ENCODE measurements at places on chromosomes 1 and 21.

GRCh38 chr1:118989878-118990378, 1.8 kb upstream of the TBX15 start:
- DNase-seq: no peak

DNA sequence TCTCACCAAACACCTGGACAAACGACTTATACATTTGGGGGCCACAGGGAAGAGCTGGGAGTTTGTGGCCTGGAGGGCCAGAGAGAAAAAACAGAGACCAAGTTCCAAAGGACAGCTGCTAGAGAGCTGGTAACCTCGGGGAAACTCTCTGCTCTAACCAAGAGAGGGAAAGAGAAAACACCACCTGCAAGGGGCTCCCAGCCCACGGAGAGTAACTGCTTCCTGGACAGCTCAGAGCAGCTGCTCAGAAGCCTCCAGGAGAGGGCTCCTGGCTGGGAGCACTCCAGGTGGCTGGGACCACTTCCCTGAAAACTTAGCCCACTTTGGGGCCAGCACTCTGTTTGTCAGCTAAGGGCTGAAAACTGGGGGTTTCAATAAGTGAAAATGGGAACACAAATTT, 154.8 kb upstream of the GRIK3 start:
- DNase-seq: no peak

GRCh38 chr1:191206513-191207207, 729.0 kb upstream of the BRINP3 start:
- no peak for DNase-seq

DNA sequence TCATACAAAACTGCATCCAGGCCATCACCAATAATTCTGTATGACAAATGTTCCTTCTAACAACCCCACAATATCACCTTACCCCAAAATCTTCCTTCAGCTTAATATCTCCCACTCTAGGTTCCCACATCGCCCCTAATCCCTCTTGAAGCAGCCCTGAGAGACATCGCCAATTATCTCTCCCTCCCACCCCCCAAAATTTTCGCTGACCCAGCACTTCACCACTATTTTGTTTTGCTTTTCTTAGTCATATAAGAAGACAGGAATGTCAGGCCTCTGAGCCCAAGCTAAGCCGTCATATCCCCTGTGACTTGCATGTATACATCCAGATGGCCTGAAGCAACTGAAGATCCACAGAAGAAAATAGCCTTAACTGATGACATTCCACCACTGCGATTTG, 126.3 kb downstream of the ADGRL4 start:
- DNase-seq: no peak

GRCh38 chr1:28737307-28738132, 780 bp downstream of the YTHDF2 start:
- peak; percentile 50 for DNase-seq

DNA sequence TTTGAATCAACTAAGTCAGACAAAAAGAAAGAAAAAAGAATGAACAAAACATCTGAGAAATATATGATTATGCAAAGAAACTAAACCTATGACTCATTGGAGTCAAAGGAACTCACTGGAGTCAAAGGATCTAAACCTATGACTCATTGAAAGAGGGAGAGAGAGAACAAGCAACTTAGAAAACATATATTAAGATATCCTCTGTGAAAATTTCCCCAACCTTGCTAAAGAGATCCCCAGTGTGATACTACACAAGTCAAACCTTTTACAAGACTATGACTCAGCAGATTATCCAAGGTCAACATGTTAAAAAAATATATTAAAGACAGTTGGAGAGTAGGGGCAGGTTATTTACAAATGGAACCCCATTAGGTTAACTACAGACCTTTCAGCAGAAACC, 1538.3 kb downstream of the NCAM2 start:
- DNase-seq: no peak

DNA sequence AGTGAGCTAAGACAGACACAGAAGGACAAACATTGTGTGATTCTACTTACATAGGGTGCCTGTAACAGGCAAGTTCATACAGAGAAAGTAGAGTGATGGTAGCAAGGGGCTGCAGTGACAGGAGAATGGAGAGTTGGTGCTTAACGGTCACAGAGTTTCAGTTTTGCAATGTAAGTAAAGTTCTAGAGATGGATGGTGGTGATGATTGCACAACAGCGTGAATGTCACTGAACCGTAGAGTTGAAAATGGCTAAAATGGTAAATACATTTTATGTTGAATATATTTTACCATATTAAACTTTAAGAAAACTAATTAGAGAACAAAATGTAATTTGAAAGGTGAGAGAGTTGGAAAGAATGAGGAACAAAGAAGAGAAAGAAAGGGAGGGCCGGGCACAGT, 8.7 kb downstream of the CFAP107 start:
- no peak for DNase-seq

DNA sequence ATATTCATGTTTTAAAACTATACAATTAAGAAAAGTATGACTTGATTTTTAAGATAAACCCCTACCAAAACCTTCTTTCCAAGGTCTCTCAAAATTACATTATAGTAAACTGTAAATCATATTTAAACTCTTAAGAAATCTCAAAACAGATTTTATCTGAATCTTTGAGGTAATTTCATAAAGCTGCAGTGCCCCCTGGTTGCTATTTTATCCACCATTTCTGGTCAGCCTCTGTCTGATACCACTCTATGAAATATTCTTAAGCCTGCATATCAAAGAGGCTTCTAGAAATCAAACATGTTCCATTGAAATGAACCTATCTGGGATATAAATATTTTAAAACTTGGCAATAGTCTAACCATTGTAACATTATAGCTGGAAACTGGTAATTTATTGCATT, 317.3 kb downstream of the COL11A1 start:
- DNase-seq: peak; percentile 11

- no peak for DNase-seq
These were observed 127.5 kb downstream of the LBR start for GRCh38 chr1:225300381-225300780.

GRCh38 chr1:226021801-226022200, 22.7 kb upstream of the SDE2 start:
- DNase-seq: no peak

GRCh38 chr1:224791362-224791941, 138.0 kb upstream of the DNAH14 start:
- no peak for DNase-seq

- no peak for DNase-seq
These were observed 72.3 kb downstream of the SIK1 start for GRCh38 chr21:43354666-43355065.

DNA sequence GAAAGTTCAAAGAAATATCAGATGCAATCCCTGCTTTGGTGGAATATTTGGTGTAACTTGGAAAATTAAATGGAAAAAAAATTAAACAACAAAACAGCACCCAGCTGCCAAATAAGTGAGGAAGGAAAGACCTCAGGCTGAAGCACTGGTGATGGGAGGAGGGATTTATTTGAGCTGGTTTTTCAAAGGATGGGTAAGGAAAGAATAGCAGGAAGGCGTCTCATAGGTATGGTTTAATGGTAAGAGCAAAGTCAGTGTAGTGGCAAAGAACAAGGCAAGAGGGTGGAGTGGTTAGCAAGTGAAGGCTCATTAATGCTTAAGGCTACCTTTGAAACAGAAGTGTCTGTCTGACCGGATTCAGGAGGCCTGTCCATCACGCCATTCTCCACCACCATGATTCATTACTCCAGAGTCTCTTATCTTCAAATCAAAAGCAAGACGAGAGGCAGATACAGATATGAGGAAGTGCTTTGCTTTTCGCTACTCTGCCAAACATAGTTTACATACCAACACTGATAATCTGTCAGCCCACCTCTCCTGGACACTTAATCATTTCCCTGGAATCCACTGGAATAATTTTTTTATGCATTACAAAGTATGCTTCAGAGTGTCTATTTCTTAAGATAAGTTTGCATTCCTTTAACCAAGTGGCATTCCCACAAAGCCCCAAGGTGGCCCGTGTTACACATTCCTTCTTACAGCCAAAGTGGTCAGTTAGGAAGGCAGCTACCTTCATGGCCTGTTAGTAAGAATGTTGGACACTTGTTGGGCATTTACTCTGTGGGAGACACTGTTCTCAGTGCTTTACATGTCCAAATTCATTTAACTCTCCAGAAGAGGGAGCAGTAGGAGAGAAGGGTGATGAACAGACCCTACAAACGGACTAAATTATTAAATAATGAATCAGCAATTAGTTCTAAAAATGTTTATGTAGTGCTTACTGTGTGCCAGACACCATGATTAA, 146.6 kb downstream of the ROR1 start:
- no peak for DNase-seq

DNA sequence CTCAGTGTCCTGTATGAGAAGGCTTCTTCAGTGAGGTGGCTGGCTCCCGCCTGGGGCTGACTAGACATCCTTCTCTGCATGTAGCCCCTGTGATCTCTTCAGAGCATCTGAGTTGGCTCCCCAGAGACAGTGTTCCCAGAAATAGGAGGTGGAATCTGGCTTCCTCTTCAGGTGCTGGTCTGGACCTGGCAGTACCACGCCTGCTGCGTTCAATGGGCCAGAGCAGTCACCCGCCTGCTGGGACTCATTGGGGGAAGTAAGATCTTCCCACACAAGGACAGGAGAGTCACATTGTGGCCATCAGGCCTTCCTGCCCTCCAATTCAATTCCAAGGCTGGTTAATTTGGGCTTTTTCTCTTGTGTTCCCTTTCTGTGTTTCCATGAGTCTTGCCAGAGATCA, 51.0 kb downstream of the ADARB1 start:
- no peak for DNase-seq

- DNase-seq: no peak
These were observed 32.5 kb downstream of the MTF2 start for GRCh38 chr1:93111561-93111960.
